ENCODE measurements at places on chromosomes 7 and 10.

GRCh38 chr10:57955076-57955475, 312.6 kb downstream of the IPMK start:
- DNase-seq: no peak

GRCh38 chr10:113504423-113504822, 48.4 kb upstream of the HABP2 start:
- DNase-seq: no peak

- DNase-seq: no peak
Observed at GRCh38 chr7:76003351-76003750, 9.0 kb upstream of the TMEM120A start.

- DNase-seq: no peak
Observed at GRCh38 chr10:124219655-124220054, 126.3 kb upstream of the CHST15 start.

All from activated naive CD4-positive, alpha-beta T cell (primary cell).